CD4-positive, alpha-beta T cell treated with Interleukin-4 for 4 hours (primary cell): ENCODE measurements at places on chromosomes 5 and 9.

DNA sequence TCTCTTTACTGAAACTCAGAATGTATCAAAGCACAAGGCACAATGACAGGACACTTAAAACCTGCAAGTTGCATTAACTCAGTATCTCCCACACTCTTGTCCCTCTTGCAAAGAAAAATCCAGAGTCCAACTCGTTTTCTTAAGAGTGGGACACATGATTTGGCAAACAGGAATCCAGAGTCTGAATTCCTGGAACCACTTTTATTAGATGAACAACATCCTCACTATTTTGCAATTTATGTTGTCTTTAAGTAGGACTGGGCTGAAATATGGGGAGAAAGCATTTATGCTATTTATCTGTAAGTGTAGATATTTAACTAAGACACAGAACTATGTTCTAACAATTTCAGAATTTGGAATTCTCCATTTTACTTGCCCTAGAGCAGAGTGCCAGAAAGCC, 69.1 kb downstream of the ABCA1 start:
- no peak for DNase-seq

DNA sequence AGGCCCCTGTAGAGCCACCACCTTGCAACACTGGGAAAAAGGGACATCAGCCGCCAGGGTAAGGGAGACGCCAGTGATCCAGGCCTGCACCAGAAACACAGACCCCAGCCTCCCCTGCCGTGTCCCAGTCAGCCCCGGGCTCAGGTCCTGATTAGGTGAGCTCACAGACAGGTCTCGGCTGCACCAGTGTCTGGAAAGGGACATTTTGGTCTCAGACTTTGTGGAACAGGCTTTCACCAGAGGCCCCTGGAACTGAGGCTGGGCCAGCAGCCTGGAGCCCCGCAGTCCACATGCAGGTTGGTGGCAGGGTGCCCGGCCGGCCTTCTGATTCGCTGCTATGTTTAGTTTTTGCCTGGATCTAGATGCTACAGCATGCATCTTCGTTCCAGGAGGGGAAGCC, 369.0 kb upstream of the IRX4 start:
- no peak for DNase-seq

DNA sequence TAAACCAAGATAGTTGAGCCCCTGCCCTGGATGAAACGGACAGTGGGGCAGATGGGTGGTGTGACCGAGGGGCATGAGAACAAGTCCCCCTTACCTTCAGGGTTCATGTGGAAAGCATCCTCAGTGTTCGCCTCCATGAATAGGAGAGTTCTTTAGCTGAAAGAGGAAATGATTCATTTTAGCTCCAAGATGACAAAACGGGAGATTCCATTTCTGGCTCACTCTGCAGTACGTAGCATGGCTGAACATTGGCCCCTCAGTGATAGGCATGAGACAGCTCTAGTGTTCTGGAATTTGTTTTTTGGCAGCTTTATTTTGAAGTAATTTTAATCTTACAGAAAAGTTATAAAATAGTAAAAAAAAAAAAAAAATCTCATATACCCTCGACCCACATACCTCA, 70.2 kb upstream of the AGXT2 start:
- no peak for DNase-seq

DNA sequence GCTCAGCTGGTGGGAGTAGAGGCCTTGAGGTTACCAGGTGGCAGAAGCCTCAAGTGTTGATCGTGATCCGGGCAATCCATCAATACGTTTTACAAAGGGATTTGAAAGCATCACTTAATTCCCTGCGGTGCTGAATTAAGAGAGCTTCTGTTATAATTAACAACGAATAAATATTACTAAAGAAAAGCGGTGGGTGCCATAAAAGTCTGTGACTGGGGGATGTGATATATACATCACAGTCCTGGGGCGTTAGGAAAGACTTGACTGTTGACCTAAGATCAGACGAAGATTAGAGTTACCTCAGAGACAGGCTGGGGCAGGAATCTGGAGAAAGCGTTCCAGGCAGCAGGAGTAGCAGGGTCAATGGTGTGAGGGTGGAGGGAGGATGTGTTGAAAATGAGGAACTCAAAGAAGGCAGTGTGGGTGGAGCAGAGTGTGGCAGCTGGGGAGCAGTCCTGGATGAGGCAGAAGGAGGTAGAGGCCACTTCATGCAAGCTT, 6.7 kb upstream of the C5orf63 start:
- DNase-seq, result no peak

DNA sequence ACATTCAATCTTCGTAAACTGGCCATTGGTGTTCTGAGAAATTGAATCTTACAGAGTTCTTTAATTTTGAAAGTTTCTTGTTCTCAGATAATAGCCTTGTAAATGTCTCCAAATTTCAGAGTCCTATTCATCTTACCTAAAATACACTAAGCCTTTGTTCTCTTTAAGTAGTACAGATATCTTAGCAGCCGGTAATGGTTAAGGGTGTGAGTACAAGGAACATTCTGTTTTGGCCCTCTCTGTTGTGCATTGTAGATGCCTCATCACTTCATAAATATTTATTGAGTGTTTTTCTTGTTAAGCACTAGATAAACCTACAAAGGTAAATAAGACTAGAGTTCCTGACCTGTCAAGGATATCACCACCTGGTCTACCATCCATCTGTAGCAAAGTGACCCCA, 35.2 kb downstream of the ZCCHC7 start:
- DNase-seq, result no peak

- DNase-seq, result no peak
These were observed 65.4 kb downstream of the DRD1 start for GRCh38 chr5:175378444-175379028.

DNA sequence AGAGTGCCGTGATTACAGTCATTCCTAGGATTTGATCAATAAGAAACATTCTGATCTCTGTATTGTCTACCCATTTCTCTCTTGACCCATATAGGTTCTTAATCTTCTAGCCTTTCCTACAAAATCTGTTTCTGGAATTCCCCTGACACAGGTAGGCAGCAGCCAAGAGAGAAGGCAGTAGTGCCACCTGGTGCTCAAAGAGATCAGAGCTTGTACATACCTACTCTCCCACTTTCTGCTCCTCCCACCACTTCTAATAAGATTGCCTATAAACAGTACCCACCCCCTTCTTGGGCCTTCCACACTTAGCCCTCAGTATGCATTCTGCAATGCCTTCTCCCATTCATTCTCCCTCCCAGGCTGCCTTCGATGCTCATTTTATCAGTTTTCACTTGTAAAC, 117.4 kb upstream of the RORB start:
- DNase-seq, result no peak

GRCh38 chr5:128854931-128855330, 110.4 kb upstream of the SLC27A6 start:
- DNase-seq, result no peak

DNA sequence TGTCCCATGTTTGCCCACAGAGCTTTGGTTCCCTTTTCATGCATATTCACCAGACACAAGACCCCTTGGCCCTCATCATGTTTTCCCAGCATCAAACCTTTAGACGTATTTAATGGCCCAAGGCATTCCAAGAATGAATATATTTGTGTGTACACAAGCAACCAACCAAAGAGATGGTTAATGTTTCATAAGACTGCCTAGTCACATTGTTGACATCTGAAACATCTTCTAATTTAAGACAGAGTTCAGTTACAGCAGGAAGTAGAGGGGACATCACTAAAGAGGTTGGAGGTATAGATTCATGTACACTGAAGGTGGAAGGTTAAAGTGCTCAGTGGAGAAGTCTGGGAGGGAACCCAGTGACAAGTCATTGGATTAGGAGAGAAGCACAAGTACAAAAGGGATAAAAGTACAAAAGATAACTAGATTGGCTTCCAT, 49.1 kb downstream of the SUSD1 start:
- DNase-seq, result no peak

DNA sequence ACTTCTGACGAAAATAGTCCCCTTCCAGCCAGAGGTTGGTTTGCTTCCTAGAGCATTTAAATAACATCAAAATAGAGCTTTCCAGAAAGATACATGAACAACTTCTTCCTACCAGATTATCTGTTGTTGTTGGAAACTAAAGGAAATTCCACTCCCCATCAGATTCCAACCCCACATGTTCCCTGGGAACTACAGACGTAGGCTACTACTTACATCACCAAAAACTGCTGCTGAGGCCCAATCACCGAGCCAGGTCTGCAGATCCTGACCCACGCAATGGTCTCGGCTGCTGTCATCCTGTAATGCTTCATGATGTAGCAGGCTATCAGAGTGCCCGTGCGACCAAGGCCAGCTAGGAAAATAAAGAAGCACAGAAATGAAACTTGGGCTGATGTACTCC, 73.4 kb downstream of the HABP4 start:
- no peak for DNase-seq

- DNase-seq, result no peak
These were observed 85.4 kb downstream of the ADAMTS2 start for GRCh38 chr5:179259731-179260323.

GRCh38 chr9:79581794-79582193, 10.0 kb downstream of the TLE4 start:
- DNase-seq, result peak; percentile 79

DNA sequence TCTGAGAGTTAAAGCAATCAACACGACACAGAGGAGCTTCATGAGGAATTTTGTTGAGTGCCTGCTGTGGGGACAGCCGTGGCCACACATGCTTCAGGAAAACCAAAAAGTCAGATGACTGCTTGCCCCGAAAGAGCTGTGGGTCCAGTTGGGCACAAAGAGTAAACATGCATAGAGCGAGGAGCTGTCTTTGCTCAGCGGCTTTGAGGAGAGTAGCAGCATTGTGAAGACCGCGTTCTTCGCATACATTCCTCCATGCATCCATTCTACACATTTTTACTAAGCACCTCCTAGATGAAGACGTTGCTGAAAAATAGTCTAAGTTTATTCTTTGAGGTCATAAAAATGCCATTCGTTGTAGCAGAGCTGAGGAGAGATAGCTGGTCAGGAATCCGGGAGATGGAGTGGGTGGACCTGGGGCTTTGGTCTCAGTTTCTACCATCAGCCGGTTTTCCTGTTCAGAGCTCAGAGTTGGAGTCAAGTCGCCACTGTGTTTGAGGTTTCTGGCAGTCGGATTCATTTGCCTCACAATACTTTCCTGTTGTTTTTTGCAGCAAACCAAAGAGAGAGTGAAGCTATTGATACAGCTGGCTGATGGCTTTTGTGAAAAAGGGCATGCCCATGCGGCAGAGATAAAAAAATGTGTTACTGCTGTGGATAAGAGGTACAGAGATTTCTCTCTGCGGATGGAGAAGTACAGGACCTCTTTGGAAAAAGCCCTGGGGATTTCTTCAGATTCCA, 194.5 kb upstream of the OTULINL start:
- no peak for DNase-seq

- DNase-seq, result no peak
These were observed 10.6 kb upstream of the UBAP2 start for GRCh38 chr9:34059281-34059680.

DNA sequence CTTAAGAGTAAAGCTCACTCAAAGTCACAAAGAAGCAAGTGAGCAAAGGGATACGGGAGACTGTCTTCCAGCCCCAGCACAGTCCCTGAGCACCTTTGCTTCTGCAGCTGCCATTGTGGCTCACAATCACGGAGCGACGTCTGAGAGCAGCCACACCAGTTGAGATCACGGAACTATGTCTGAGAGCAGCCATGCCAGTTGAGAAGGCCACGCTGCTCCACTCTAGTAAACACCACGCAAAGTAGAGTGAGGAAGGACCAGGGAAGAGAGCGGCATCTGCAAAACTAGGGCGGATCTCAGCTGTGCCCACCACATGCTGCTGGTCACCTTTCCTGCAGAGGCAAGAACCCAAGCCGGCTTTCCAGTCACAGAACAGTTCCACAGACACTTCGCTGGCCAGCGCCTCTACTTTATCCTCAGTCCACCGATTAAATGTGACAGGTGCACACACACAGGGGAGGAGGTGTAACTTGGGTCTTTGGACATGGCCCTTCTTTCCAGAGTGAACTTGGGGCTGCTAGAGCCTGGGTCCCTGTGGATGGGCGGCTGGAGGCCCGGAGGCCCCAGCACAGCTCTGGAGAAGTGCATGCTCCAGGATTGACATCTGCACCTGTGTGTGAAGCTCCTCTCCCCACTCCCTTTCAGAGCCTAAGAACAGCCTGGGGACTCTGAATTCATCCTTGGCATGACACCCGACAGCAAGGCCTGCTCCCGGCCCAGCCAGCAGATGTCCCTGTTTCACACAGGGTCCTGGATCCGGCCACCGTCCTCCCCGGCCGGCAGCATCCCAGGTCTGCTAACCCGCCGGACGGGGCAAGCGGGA, 324.9 kb upstream of the IRX4 start:
- no peak for DNase-seq

- DNase-seq, result no peak
These were observed 3.8 kb downstream of the PCDH12 start for GRCh38 chr5:141954194-141954593.

GRCh38 chr9:78026416-78026815, 5.2 kb downstream of the GNAQ start:
- DNase-seq, result no peak

GRCh38 chr9:93051680-93052089, 6.8 kb upstream of the SUSD3 start:
- DNase-seq, result no peak

DNA sequence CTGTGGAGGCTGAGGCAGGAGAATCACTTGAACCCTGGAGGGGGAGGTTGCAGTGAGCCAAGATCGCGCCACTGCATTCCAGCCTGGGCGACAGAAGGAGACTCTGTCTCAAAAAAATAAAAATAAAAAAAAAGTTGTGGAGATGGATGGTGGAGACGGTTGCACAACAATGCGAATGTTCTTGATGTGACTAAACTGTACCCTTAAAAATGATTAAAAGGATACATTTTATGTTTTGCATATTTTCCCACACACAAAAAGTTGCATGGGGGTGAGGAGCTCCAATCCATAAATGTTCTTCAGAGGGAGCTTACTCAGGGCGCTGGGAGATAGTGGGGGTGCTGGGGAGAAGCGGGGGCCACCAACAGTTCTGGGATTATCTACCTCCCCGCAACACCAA, 43.8 kb upstream of the CDKN2AIPNL start:
- no peak for DNase-seq

DNA sequence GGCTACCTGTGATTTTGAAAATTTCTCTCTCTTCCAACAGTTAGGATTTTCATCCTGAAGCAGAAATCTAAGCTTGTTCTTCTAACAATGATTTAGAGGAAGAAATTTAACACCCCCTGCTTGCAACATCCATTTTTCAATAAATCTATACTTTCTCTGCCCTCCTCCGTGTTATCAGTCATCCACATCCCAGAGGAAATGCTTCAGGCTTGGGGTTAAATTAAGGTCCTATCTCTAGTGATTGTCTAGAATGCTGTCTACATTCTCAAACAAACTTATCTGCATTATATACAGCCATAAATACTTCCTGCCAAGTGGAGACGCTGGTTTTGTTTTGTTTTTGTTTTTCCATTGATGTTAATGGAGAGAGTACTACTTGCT, 371.0 kb downstream of the CSNK1G3 start:
- DNase-seq, result no peak

- no peak for DNase-seq
These were observed 160.2 kb downstream of the MACROH2A1 start for GRCh38 chr5:135238622-135239452.

GRCh38 chr9:81717061-81717746, 27.9 kb upstream of the TLE1 start:
- DNase-seq, result no peak
